ENCODE measurements at places on chromosomes 1 and 21.

DNA sequence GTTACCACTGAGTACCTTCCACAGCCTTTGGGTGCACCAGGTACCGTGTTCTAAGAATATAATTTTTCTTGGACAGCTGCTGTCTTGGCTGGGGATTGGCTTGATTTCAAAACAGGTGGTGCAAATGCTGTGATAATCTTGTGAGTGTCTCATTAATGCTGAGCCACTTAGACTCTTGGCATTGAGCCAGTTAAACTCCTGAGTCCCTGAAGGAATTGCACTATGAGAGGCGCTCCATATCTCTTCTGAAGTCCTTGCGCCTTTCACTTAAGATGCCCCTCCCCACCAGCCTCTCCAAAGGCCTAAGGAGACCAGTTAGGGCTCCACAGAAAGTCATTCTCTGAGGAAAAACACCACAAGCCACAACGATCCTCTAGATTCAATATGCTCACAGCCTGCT, 51.0 kb downstream of the BACH1 start:
- no peak for DNase-seq

- DNase-seq = no peak
These were observed 43.2 kb downstream of the KIF26B start for GRCh38 chr1:245197911-245198379.

DNA sequence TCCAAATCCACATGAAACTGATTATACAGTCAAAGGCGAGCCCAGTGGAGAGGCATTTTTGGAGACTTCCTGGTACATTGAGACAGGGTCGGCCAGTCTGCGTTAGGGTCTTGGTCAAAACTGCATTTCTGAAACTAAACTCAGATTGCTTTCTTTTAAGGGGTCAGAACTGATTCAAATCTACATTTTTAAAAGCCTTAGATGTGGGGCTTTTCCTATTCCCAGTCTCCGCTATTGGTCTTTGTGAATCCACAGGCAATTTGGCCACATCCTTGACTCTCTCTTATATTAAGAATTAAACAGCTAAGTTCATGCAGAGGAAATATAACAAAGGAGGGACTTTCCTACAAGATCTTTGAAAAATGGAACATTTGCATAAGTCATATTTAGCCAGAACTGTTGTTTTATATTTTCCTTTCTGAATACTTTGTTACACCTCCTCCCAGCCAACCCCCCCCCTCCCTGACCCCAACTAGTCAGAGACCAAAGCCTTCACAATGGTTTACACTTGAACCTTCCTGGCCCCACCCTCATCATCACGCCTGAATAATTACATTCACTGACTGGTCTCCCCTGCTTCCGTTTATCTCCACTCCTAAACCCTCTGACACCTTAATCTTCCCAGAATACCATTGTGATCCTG, 30.9 kb downstream of the SELL start:
- DNase-seq = peak; percentile 31

GRCh38 chr1:223102797-223103533, 40.1 kb downstream of the TLR5 start:
- DNase-seq = no peak

DNA sequence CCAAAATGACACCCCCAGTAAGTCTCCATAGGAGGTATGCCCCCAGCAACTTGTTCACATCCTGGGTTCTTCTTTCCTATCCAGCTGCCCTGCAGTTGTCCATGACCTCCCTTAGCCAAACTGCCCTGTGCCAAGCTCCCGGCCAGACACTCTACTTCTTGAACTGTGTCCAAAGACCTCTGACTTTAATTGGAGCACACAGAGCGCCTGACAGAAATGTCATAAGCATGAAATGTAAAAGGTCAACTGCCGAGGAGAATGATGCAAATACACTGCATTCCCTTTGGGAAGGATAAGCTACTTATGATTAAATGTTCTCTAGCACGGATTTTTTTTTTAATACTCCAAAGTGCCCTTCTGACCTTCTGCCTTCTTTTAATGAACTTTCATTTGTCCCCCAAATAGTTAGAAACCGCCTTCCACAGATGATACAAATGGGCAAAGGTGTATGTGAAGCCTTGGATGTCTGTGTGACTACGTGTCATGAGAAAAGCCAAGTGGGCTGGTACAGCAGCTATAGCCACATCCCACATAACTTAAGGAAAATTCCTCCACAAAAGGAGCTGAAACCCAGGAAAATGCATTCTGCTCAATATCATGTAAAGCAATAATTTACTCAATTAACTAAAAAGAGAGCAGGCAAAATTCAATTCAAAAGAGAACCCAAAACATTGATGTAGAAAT, 26.8 kb downstream of the PALMD start:
- no peak for DNase-seq

DNA sequence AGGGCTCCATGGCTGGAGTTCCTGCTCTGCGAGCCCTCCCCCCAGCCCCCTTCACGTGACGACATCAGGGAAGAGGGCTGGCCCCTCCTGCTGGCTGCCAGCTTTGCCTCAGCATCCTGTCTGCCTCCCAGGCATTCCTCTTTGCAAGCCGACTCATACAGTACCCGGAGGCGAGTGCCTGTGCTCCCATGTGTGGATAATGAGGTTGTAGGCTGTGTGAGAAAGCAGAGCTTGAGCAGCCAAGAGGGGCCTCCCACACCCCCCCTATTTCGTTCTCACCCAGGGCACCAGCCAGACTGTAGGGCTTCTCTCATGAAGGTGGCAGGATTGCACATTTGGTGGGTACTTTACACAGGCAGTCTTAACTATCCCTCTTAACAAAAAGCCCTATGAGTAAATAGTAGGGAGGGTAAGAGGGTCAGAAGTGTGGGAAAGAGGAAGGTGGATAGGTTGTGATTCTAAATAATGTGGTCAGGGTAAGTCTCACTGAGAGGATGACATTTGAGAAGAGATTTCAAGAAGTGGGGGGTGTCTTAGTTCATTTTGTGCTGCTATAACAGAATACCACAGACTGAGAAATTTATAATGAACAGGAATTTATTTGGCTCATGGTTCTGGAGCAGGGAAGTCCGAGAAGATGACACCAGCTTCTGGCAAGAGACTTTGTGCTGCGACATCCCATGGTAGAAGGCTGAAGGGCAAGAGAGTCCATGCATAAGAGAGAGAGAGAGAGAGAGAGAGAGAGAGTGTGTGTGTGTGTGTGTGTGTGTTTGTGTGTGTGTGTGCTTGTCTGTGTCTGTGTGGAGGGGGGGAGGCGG, 113.5 kb downstream of the OMA1 start:
- no peak for DNase-seq

- DNase-seq = no peak
These were observed 1.7 kb downstream of the INKA2 start for GRCh38 chr1:111737216-111738132.

DNA sequence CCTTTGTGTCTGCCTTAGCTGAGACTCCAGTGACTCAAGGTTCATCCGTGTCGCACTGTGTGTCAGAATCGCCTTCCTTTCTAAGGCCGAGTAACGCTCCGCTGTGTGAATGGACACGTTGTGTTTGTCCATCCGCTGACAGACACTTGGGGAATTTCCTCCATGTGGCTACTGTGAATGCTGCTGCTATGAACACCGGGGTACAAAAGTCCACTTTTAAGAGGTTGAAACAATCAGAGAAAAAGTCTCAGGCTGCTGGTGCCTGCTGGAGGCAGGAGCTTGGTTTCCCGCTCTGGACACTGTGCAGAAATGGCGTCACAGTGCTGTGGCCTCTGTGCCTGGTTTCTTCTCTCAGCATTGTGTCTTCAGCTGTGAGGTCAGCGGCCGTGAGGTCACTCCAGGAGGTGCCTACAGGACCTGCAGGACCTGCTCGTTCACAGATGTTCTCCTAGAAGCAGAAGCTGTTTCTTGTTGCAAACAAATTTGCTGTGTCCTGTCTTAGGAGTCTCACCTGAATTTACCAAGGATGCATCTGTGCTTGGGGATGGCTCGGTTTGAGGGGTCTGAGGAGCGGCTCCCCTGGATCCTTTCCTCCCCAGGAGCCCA, 34.2 kb downstream of the KRTAP10-1 start:
- no peak for DNase-seq

GRCh38 chr1:151711044-151711800, 5.4 kb downstream of the CELF3 start:
- DNase-seq = no peak

DNA sequence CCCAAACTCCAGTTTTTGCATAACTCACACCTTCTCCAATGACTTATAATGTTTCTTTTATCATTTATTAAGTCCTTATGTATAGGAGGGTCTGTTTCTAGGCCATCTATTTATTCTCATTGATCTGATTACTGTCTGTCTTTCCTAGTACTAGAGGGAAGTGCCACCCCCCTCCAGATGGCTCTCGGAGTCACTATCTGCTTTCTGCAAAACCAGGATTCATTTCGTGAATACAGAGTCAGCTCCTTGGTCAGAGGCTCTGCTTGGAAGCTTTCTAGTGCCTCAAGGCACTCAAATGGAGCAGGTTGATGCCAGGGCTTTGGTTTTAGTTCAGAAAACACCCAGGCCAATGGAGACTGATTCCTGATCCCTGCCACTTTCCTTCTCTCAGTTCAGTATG, 102.3 kb upstream of the CD34 start:
- DNase-seq = no peak

- DNase-seq = no peak
These were observed 253.9 kb downstream of the DUSP10 start for GRCh38 chr1:221487781-221488524.

GRCh38 chr21:16037421-16037955, 307.7 kb downstream of the USP25 start:
- no peak for DNase-seq

Measured in activated CD4-positive, alpha-beta T cell treated with anti-CD3 and anti-CD28 coated beads, Interleukin-2, amount 50 U/mL, for 1 hour (primary cell).